Neural crest cell (in vitro differentiated cells): ENCODE measurements at places on chromosomes 16 and 17. TPM values are rescaled to one million over a fixed set of nuclear protein-coding genes. Genes with fewer than 3 reads are reported as not detected.

CCDC200 gene
- not detected in 2 replicates for total RNA-seq

SHISA6 gene
- total RNA-seq, result 1.2 and 1.4 TPM in 2 replicates

G6PC1 gene
- not detected in 2 replicates for total RNA-seq

POLR2C gene
- 74.0 and 77.5 TPM in 2 replicates for total RNA-seq

ITGB3 gene
- 0.09 and 0.11 TPM in 2 replicates for total RNA-seq

TMEM92 gene
- 3.0 and 3.5 TPM in 2 replicates for total RNA-seq

CX3CL1 gene
- total RNA-seq, result 6.0 TPM in 2 replicates

GRCh38 chr16:1606774-1607173 is 5.1 kb downstream of the IFT140 start:
- no peak for DNase-seq

GRCh38 chr16:83420206-83420760 is 387.5 kb upstream of the HSBP1 start:
- peak; percentile 10 for DNase-seq

DNA sequence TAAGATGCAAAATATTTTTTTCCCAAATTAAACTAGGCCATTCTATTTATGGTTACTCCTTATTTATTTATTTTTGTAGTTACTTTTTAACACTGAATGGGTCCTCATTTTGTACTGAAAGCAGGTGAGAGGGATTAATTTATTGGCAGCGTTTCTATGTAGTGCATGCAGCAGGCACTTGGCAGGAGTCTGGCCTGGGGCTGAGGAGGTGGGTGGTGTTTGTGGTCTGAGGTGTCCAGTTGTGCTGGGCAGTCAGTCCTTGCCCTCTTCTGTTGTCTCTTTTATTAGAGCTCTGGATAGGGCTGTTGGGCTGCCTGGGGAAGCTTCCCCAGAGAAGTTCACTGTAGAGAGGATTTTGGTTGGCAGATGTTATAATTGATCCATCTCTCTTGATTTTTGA is 12.7 kb downstream of the SEC14L1 start:
- no peak for DNase-seq

- DNase-seq, result no peak
Observed at GRCh38 chr17:13359774-13360173, 242.0 kb downstream of the HS3ST3A1 start.

GRCh38 chr17:75810216-75810615 is 25.6 kb downstream of the UNK start:
- no peak for DNase-seq

- peak; percentile 6 for DNase-seq
Observed at GRCh38 chr16:10122546-10122945, 59.7 kb downstream of the GRIN2A start.

DNA sequence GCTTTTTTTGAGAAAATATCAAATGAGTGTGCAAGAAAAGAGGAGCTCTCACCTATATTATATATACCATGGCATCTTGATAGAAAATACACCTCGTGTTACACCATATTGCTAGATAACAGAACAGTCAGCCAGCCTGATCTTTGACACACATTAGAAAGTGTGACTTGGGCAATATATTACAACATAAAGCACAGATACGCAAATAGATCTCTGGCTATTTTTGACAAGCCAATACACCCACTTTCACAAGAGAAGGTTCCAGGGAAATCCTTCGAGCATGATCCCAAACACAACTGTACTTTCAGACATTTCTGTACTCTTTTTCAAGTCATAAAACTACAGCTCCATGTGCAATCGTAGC is 9.4 kb downstream of the GGA2 start:
- DNase-seq, result no peak

DNA sequence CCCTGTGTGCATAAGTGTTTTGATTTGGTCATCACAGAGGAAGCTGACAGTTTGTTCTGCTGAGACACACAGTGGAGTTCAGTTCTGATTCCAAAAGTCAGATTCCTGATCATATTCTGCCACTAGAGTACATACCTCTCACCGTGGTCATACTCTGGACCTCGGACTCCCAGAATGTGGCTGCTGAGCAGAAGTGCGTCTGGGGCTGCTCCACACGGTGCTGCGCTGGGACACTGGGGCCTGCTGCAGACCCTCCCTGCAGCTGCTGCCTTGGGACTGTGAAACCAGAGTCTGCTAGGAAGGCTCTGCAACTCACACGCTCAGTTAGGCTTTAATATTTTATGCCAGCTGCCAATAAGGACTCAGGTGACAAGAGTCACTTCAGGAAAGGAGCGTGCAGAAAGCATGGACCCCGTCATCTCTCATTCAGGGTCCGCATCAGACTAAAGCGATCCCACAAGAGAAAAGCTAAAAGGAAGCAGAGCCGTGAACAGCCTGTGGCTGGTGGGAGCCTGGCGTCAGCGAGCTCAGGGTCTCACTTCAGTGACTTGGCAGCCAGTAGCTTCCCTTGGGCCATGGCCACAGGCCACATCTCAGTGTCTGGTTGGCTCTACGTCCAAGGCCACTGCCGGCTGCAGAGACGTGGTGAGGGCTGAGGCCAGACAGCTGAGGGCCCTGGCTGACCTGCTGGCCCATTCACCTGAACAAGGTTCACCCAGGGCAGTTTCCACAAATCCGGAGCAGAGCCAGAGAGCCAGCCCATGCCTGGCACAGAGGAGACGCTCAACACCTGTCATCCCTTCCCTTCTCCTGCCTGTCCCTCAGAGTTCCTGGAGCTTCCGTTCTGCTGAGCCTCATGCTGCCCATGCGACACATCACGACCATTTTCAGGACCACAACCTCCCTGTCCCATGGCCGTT is 24.7 kb upstream of the KIFC3 start:
- DNase-seq, result no peak

GRCh38 chr17:72615627-72615991 is 476.9 kb downstream of the SLC39A11 start:
- no peak for DNase-seq

- no peak for DNase-seq
Observed at GRCh38 chr16:85158743-85159178, 46.5 kb upstream of the CIBAR2 start.

GRCh38 chr17:77753691-77754245 is 204.7 kb upstream of the TNRC6C start:
- DNase-seq, result no peak

DNA sequence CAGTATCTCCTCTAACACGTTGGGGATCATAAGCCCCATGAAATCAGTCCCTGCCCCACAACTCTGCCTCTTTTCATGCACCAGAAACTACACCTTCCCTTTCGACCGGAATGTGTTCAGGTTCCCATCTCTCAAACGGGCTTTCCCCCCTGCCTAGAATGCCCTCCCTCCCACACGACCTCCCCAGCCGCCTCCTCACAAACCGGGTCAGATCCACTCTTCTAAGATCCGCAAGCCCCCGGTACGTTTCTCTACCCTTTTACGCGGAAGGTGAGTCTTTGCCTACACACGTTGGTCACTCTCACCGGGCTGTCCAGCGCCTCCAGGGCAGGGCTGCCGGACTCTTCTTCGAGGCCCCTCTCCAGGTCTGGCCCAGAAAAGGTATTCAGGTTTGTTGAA is 708 bp downstream of the DHX33 start:
- no peak for DNase-seq

- DNase-seq, result no peak
Observed at GRCh38 chr16:83403761-83404160, 404.0 kb upstream of the HSBP1 start.

DNA sequence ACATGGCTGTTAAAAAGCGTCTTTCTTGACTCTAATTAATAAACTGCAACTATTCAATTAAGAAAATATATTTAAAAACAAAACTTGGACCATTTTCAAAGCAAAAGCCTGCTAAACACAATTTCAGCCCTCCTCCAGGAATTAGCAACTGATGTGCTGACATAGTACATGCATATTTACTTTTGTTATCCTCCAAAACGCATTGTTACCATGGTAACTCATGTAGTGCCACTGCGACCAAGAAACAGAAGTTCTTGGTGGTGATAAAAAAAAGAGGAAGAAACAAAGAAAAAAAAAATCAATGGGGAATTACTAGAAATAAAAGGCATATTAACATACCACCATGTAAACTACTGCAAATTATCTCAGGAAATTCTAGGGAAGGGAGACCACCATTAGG is 793.4 kb upstream of the CDH8 start:
- no peak for DNase-seq

- no peak for DNase-seq
Observed at GRCh38 chr17:49523706-49524472, 28.8 kb downstream of the NGFR start.

- DNase-seq, result no peak
Observed at GRCh38 chr17:17665255-17665654, 16.0 kb upstream of the RAI1 start.

DNA sequence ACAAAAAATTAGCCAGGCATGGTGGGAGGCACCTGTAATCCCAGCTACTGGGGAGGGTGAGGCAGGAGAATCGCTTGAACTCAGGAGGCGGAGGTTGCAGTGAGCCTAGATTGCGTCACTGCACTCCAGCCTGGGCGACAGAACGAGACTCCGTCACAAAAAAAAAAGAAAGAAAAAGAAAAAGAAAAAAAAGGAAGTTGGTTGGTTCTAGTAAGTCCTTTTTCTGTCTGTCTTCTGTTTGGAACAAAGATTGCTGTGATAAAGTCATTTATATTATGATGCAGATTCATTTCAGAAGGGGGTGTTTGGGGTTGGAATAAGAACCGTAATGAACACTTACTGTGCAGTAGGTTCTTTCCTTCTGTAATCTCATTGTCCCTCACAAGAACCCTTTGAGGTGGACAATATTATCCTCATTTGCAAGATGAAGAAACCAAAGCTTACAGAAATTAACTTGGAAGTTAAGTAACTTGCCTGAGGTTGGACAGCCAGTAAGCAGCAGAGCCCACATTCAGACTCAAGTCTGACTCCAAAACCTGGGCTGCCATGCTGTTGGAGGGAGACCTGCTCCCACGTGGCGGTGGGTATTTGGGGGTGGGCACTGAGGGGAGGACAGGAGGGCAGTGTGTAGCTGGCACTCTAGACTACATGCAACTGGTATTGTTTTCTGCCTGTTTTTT is 10.3 kb downstream of the MINK1 start:
- DNase-seq, result no peak

GRCh38 chr16:70254965-70255286 is 3.2 kb upstream of the EXOSC6 start:
- DNase-seq, result no peak

GRCh38 chr16:77905374-77905920 is 116.9 kb upstream of the CLEC3A start:
- no peak for DNase-seq
